ENCODE measurements at places on chromosomes 2 and 18.

GRCh38 chr2:10007435-10007834, 35.9 kb upstream of the KLF11 start:
- no peak for DNase-seq

DNA sequence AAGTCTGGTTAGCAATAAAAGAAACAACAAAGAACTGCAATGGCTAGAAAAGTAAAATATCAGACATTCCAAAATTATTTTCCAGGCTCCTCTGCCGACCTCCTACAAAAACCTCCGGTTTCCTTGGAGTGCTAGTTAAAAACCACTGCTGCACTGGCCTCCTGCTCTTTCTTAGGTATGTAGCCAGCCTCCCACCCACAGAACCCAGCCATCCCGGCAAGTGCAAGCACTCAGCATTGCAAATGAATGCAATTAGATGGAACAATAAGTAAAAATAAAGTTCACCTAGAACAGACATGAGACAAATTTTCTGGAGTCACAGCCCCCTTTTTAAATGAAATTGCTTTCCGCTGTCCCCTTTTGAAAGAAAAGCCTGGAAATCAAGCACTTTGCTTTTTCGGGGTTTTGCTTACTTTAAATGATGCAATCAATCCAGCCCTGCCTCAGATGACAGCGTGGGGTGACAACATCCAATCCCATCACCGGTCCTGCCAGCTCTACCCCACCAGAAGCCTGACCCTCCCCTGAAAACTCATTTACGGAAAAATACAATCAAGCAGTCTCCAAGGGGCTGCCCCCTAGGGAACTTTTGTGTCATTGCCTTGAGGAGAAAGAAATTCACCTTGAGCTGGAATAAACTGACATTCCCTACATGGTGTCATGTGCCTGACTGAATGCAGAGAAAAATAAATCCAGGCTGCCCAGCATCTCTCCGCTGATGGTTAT, 199.8 kb downstream of the EPHA4 start:
- no peak for DNase-seq

- no peak for DNase-seq
Measured at GRCh38 chr2:137091704-137092103, 326.4 kb downstream of the THSD7B start.

GRCh38 chr2:49288902-49289700, 134.8 kb upstream of the FSHR start:
- no peak for DNase-seq

DNA sequence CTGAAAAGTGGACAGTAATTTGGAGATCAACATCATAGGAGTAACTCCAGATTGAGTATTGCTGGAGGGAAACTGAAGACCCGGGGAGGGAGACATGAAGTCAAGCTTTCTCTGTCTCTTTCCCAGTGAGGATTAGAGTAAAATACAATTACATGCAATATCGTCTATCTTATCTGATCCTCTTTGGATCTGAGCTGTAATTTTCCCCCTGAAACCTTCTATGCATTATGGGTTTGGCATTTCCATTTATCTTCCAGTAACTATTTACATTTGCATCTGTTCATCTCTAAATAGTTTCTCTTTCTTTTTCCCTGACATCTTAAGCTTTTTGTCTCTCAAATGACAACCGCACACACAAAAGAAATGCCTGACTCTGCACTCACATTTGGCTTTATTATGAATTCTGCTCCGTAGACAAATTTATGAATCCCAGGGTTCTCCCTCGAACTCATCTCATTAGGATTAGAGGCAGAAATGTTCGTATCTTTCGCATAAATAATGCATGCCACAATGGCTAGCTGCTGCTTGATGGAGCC, 113.1 kb downstream of the SPP2 start:
- DNase-seq: no peak

GRCh38 chr2:164023896-164024295, 288.1 kb upstream of the FIGN start:
- no peak for DNase-seq

DNA sequence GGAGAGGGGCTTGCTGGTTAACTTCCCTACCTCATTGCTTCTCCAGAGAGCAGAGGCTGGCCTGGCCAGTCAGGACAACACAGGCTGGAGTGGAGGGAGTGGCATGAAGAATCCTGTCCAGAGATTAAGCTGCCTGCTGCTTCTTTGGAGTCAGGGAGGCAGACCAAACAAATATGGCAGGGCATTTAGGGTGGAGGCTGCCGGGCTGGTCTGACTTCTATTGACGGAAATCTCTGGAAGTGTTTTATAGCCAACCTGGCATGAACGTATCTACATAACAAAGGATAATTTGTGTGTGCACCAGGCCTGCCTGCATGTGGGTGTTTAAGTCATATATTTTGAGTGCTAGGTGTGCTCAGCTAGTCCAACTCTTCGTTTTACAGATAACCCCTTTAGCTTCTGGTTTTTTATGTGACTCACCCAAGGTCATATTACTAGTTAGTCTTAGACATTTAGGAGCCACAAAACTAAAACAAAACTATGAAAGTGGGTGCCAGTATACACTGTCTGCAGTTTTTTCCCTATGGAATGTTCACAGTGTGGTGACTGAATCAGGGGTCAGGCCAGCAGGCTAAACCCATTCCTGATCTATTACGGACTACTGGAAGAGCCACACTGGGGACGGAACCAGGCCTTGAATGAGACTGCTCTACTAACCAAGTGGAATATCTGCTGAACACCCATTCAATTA, 5.5 kb downstream of the NPC1 start:
- DNase-seq: no peak

GRCh38 chr2:96565111-96565510, 28.6 kb downstream of the ARID5A start:
- DNase-seq: no peak

GRCh38 chr18:64752707-64753106, 603.8 kb upstream of the LINC00305 start:
- no peak for DNase-seq

DNA sequence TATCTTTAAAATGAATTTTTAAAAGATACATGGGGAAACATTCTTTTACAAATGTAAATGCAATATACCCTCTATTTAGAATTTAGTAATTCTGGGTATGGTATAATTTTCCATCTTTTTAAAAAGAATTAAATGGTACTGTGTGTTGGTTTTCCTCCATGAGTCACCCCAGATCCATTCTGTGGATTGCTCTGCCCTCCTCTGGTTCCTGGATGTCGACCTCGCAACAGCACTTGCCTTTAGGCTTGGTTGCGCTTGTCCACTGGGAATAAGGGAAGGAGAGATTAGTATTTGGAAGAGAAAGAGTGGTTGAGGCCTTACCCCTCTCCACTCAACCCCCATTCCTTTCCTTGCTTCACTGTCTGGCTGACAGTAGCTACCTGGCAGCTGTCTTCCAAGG, 90.4 kb downstream of the FTCDNL1 start:
- DNase-seq: no peak

- DNase-seq: no peak
Measured at GRCh38 chr2:29783666-29784065, 137.7 kb downstream of the ALK start.

Data from left renal pelvis (tissue), 4 donors.